ENCODE measurements at places on chromosomes 3 and 15. TPM values are rescaled to one million over a fixed set of nuclear protein-coding genes. Genes with fewer than 3 reads are reported as not detected.

The UTS2B gene
- 0.44 TPM for total RNA-seq

The SEC62 gene
- total RNA-seq: 153 TPM

The REC114 gene
- not detected for total RNA-seq

The AADACL2 gene
- total RNA-seq: 0.21 TPM

The HCN4 gene
- 0.18 TPM for total RNA-seq

All from lower lobe of right lung (tissue), 2 donors.